ENCODE measurements at places on chromosomes 1 and 21.

- no peak for DNase-seq
Measured at GRCh38 chr1:208919371-208919770, 664.1 kb upstream of the CAMK1G start.

DNA sequence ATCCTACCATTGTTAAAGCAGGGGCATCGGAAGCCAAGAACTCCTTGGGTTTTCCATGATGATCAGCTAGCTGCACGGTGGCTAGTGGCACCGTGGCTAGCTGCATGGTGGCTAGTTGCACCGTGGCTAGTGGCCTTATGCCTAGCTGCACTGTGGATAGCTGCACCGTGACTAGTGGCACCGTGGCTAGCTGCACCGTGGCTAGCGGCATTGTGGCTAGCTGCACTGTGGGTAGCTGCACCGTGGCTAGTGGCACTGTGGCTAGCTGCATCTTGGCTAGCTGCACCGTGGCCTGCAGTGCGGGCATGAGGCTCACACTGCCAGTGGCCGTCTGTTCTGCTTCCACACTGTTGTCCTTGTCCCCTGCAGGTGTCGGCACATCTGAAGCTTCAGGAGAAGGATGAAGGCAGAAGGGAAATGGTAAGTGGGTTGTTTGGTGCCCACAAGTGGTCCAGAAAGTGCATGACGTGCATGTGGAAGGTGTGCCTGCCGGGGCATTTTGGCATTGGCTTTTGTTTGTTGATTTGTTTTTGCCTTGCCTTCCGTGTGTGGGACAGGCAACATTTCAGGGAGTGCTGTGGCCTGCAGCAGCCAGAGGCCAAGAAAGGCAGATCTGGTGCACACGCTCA is 38.6 kb downstream of the TFF3 start:
- no peak for DNase-seq

DNA sequence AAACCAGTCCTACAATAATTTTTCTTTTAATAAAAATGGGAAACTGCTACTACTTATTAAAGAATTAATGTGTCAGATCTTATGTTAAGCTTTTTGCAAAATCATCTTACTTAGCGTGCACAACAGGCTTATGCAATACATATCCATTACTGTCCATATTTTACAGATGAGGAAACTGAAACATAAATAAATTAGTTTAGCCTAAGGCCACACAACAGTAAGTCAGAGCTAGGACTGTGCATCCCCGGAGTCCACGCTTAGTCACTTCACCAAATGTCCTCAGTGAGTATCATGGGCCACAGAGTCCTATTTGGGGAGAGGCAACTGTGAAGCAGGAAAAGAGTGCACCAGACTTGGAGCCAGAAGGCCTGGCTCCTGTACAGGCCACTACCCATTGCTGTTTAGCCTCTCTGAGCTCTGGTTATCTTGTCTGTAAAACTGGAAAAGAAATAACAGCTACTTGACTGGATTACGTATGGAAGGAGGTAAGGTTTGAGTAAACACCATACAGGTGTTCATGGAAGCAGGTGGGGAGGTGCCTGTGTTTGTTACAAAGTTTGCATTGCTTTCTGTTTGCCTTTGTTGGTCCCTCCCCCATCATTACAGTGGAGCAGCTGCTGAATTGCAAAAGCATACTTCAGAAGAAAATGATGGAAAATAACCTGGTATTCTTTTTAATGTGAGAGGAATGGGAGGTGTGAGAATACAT is 192.8 kb downstream of the FCRL5 start:
- no peak for DNase-seq

GRCh38 chr1:22641247-22641646 is 2.2 kb upstream of the C1QC start:
- no peak for DNase-seq

- no peak for DNase-seq
Measured at GRCh38 chr1:231702804-231703203, 76.2 kb downstream of the DISC1 start.

- no peak for DNase-seq
Measured at GRCh38 chr21:28160378-28160777, 832.3 kb downstream of the LTN1 start.

DNA sequence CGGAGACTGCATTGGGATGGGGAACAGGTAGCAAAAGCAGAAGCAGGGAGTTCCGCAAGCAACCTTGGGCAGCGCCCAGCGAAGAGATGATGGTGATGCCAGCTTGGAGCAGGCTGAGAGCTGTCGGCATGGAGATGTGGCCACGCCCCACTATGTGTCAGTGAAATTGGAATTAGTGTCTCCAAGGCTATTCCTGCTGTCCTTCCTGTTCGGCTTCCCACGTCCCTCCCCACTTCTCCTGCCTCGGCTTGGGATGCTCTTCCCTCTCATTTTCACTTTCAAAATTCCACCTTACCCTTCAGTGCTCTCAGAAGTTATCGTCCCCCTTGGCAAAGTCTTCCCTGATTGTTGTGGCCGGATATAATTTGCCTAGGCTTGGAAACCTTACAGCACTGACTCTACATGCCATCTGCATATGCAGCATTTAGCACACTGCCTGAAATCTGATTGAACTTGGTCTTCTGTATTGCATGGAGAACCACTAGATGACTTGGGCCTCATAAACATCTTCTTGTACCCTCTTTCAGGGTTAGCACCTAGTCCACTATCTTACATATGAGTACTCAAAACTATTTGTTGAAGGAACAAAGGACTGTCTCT is 270.7 kb upstream of the RUNX1 start:
- DNase-seq = no peak

DNA sequence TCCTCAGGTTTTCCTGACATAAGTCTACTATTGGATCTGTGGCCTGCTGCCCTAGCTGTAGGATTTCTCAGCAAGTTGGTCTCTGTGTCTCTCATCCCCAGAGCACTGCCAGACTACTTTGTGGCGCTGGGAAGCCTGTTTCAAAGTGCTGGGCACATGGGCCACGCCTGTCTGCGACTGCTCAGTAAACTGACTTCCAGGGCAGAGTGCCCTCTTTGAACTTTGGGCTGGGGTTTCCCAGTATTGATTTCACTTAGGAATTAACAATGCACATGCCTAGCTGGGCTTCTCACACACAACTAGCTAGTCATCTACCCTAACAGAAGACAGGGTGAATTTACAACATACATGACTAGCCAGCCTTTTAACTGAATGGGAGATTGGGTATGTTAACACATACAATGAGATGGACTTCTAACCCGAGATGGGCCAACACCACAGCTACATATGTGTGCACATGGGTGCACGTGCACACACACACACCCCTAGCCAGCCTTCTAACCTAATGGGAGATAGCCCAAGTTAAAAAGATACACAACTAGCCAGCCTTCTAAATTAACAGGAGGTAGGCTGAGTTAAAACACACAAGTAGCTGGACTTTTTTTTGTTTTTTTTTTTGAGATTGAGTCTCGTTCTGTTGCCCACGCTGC is 6.9 kb upstream of the TRIM17 start:
- no peak for DNase-seq

- no peak for DNase-seq
Measured at GRCh38 chr1:223843934-223844786, 1.6 kb downstream of the TP53BP2 start.

DNA sequence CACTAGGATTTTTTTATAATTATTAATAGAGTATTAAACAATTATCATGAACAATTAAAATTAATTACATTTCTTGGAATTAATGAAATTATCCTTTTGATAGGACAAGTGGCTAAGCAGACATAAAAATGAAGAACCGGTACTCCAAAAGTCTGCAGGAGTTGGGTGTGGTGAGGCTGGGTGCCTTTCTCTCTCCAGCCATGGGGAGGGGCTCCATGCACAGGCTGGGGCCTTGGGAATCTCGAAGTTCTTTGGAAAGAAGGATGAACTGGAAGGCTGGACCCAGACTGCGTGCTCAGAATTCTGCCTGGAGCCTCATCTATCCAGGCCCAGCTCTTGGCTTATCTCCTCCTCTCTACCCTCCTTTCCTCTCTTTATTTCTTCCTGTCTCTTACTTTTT is 94.1 kb downstream of the ACTL8 start:
- no peak for DNase-seq

DNA sequence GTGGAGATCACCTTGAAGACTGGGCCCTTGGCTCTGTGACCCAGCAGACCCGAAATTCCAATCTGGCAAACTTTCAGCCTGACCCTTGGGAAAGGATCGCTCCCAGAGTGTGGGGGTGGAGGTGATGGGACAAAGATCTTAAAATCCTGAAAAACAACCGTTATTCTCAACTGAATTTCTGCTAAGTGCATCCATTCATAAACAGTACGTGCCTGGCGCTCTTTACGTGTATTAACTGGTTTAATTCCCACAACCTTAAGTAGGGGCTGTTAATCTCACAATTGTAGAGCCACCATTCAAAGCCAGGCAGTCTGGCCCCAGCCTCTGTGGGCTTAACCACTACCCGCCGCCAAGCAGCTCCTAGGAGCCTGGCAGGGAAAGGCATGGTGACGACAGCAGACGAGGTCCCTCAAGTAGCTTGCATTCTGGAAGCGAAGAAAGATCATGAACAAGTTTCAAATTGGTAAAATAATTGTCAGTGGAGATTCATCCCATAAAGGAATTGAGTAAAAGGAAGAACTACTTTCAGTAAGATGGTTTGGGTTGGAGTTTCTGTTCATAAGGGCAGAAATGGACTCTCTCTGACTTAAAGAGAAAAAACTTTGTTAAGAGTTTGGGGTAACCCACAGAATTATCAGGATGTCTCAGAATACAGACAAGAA is 11.4 kb upstream of the RGS16 start:
- peak; percentile 63 for DNase-seq

- DNase-seq = no peak
Measured at GRCh38 chr21:34869545-34869944, 179.6 kb downstream of the RUNX1 start.

GRCh38 chr21:26171258-26172100 is 909 bp upstream of the APP start:
- DNase-seq = no peak

GRCh38 chr1:78526496-78526895 is 35.7 kb downstream of the PTGFR start:
- no peak for DNase-seq

GRCh38 chr21:43590194-43590593 is 69.1 kb downstream of the HSF2BP start:
- no peak for DNase-seq

- DNase-seq = no peak
Measured at GRCh38 chr1:49576327-49576901, 447.3 kb downstream of the AGBL4 start.

- DNase-seq = peak; percentile 82
Measured at GRCh38 chr1:183655562-183656075, 2.5 kb upstream of the APOBEC4 start.

DNA sequence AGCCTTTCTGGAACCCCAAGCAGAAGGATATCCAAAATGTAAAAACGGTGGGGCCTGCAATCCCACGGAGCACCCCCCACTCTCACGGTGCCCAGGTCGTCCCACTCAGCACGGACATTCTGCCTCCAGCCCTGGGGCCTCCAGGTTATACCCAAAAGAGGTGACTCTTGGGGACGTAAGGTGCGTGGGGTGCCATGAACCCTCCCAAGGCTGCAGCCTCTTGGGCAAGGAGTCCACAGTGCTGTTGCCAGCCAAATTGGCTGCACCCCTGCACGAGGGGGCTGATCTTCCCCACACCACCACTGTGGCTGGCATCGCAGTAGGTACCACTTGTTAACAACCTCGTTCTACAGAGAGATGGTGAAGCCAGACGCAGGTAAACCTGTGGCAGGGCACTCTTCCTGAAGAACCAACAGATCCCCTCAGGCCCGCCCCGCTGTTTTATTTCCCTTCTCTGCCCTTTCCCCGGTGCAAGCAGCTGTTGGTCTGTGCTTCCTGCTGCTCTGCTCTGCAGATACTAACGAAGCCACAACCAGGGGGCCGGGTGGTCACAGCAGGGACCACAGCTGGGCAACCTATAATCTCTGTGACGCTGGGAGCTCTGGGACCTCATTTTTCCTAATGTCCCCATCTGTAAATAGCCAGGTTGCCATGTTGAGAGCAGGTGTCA is 8.7 kb downstream of the TFF3 start:
- peak; percentile 91 for DNase-seq

DNA sequence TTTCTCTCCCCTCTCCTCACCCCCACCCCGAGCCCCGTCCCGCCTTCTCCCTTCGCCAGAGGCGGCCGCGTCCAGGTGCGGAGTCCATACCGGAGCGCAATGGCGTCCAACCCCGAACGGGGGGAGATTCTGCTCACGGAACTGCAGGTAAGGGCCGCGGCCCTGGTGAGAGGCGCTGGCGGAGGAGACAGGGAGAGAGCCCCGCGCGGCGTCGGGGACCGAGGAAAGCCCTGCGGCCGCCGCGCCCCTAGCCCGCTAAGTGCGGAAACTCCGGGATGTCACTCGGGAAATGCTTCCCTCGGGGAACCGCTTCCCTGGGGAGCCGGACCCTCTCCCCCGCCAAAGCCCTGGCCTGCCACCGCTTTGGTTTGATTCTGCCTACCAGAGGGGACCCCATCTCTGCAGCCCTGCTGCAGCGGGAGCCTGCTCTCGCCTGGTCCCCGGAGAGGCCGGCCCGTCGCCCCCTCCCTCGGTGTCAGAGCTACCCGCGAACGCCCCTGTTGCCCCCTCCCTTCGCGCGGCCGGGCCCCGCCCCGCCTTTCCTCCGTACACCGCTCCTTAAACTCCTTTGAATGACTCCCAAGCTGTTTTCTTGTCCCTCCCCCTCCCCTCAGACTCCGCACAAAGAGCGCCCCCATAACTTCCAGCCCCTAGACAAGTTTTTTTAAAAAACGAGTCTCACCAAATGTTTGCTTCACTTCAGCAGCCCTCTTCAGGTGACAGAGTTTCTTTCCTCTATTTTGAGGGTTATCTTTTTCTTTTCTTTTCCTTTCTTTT is 597 bp downstream of the PKN2 start:
- DNase-seq = peak; percentile 81

- DNase-seq = no peak
Measured at GRCh38 chr1:106798991-106799390, 257.5 kb upstream of the PRMT6 start.

GRCh38 chr1:49436865-49437264 is 586.9 kb downstream of the AGBL4 start:
- DNase-seq = no peak

- DNase-seq = no peak
Measured at GRCh38 chr1:210937846-210938245, 196.1 kb downstream of the KCNH1 start.

DNA sequence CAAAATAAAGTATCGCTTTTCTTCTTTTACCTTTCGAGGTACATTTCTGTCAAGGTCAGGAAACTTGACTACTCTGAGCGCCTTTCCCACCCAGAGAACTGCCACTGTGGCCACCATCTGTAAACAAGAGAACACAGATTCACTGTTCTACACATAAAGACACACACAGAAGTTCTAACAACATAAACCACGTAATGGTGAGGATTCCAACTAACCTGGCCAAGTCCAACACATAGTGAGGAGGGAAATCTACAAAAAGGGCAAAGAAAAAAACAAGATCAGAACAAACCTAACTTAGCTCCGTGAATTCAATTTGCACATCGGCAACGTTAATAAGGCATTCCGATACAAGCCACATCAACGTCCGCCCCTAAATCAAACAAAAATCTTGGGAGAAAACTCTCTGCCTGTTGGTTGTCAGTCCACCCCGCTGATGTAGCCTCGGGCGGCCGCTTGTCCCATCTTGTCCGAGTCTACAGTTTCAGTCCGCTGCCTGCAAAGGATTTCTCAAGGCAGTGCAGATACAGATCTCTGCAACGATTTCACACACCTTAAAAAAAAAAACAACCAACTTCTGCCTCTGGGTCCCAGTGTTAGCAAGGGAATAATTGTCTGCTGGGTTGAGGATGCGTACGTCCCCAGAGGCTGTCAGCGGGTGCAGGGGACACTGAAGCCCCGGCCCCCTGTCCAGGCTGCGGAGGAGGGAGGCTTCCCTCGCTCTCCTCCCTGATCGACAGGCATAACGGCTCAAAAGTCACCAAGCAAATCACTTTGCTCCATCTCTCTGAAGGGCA is 1.0 kb downstream of the SLC35D1 start:
- no peak for DNase-seq
